ENCODE measurements at places on chromosomes 16 and 17.

DNA sequence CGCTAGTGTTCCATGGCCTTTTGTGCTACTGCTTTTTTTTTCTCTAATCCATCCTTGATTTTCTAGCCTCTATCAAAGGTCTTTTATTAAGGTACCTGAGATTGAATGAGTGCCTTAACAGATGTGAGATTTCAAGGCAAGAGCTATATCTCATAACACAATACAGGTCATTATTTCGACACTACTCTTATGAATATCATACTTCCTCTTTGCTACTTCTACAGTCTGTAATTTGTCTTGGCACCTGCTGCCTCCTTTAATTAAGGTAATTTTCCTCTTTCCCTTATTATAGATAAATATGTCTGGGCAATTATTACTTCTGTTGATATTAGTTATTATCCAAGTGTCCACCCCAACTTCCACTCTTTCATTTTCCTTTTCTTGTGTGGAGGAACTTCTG lies 5.3 kb downstream of the KRT28 start:
- DNase-seq: no peak

DNA sequence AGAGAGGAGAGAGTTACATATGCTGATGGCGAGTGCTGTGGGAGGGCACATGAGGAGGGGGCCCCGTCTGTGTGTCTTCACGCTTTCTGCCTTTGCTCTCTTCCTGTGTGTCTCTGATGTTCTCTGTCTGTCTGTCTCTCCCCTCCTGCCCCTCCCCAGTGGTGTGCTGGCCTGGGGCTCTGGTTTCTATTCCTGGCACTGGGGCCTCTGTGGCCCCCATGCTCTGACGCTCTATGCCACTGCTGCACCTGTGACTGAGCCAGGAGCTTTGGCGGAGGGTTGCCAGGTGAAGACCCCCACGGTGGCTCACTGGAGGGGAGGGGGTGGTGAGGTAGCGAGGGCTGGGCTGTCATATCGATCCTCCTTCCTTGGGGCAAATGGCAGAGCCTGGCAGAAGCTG lies 24.6 kb upstream of the BRD7 start:
- DNase-seq: no peak

GRCh38 chr16:77046206-77046605 lies 144.8 kb upstream of the MON1B start:
- DNase-seq: no peak

- no peak for DNase-seq
Measured at GRCh38 chr17:3993493-3994220, 29.4 kb upstream of the ATP2A3 start.

GRCh38 chr17:81682565-81683207 lies 911 bp downstream of the ARL16 start:
- no peak for DNase-seq

DNA sequence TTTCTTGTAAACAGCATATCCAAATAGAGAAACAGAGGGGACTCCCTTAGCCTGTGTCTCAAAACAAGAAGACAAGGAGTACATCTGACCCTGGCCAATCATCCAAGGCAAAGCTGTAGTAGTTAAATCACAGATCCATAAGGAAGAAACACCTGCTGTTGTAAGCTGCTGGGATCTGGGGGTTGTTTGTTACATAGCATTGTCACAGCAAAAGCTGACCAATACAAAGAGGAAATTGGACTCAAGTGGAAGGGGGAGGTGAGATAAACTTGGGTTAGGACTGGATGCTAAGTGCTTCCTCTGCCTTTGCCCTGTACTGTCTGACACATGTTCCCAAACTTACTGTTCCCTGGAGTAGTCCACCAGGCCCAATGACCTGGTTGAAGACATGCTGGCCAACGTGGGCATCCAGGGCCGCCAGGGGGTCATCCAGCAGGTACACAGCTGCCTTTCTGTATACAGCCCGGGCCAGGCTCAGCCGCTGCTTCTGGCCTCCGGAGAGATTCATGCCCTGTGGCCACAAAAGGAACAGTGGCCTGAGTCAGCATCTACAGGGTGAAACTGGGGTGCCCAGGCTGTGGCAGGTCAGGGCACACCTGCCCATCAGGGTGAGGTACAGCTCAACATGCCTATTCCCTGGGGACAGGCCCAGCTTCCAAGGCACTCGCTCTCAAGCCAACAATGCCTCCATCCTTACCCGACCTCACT lies 44.7 kb downstream of the ABCC6 start:
- no peak for DNase-seq
